ENCODE measurements at places on chromosomes 16 and 17. TPM values are rescaled to one million over a fixed set of nuclear protein-coding genes. Genes with fewer than 3 reads are reported as not detected.

CLUH gene
- 24.8 TPM for total RNA-seq

MYLK3 gene
- total RNA-seq: 0.34 TPM

NTN1 gene
- 1.0 TPM for total RNA-seq

OTOA gene
- under 0.01 TPM for total RNA-seq

TEKT5 gene
- total RNA-seq: 0.34 TPM

SDK2 gene
- under 0.01 TPM for total RNA-seq

PYY gene
- not detected for total RNA-seq

UTS2R gene
- total RNA-seq: not detected
